ENCODE measurements at places on chromosomes 6 and 20.

- DNase-seq = no peak
Measured at GRCh38 chr6:45655745-45656476, 278.2 kb upstream of the SUPT3H start.

DNA sequence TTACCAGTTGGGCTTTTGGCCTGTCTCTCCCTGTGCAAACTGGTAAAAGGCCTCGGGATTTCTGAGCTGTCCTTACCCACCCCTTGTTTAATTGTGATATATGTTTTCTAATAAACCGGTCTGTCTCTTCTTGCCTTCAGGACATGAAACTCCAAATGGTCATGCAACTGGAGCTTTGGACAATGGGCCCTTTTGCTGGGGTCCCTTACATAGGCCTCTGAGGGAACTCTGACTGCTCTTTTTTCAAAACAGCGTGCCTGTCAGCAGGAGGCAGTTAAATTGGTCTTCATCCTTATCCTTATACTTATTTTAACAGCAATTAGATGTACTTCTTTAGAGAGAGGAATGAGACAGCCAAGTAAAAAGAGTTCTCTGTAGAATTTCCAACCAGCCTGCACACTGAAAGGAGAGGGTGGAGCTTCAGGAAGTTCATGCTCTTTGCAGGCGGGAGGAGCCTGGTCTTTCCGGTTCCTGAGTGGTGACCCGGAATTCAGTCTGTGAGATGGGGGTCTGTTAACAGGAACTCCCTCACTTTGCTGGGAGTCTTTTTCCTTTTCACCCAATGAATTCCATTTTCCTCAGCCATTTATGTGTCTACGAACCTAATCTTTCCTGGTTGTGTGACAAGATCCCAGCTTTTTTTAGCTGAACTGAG, 299.6 kb upstream of the GJE1 start:
- no peak for DNase-seq

DNA sequence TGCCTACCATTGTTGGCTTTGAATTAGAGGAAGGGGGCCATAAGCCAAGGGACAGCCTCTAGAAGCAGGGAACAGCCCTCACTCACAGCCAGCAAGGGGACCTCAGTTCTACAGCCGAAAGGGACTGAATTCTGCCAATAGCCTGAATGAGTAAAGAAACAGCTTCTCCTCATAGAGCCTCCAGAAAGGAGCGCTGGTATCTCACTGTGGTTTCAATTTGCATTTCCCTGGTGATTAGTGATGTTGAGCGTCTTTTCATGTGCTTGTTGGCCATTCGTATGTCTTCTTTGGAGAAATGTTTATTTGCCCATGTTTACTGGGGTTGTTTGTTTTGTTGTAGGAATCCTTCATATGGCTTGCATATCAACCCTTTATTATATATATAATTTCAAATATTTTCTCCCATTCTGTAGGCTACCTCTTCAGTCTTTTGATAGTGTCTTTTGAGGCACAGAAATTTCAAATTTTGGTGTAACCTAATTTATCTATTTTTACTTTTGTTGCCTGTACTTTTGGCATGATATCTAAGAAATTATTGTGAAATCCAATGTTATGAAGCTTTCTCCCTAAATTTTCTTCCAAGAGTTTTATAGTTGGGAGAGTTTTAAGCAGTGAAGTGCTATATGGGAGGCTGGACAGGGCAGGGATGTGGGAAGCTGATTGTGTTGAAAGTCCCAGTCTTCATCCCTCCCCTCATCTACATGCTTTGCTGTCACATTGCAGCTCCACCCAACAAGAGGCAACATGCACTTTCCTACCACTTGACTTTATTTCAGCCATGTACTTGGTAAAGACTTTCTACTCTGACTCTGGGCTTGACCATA, 82.3 kb upstream of the SHLD1 start:
- DNase-seq = no peak

GRCh38 chr6:72246926-72247325, 360.6 kb downstream of the RIMS1 start:
- no peak for DNase-seq

DNA sequence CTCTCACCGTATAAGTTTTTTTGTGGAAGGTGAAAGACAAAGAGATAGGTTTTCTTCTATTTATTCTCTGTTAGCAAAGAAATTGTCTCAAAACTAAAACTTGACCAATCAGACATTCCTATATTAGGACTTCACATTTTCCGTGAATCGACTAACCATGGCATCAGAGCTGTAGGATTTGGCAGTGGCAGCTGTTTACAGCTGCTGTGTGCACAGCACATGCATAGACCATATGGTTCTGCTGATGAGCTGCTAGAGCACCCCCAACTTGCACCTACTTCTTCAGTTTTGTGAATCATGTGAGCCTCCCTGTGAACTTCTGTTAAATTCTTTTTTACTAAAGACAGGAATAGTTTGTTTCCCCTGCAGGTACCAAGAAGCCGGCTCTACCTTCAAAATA, 157.9 kb downstream of the RFX6 start:
- DNase-seq = no peak

DNA sequence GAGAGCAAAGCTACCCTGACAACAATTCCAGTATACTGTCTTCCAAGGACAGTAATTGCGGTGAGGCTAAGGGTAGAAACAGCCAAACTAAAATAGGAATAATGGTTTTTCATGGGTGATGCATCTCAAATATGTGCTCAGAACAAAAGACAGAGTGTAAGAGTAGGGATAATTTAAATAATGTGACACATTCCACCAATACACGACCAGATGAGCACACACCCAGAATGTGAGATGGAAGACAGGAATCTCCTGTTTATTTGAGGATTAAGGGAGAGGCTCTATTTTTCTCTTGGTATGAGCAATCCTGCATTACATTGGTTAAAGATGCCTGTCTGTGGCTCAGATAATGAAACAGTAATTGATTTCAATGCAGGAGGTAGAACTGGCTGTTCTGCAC, 292.9 kb upstream of the ZFP64 start:
- no peak for DNase-seq

DNA sequence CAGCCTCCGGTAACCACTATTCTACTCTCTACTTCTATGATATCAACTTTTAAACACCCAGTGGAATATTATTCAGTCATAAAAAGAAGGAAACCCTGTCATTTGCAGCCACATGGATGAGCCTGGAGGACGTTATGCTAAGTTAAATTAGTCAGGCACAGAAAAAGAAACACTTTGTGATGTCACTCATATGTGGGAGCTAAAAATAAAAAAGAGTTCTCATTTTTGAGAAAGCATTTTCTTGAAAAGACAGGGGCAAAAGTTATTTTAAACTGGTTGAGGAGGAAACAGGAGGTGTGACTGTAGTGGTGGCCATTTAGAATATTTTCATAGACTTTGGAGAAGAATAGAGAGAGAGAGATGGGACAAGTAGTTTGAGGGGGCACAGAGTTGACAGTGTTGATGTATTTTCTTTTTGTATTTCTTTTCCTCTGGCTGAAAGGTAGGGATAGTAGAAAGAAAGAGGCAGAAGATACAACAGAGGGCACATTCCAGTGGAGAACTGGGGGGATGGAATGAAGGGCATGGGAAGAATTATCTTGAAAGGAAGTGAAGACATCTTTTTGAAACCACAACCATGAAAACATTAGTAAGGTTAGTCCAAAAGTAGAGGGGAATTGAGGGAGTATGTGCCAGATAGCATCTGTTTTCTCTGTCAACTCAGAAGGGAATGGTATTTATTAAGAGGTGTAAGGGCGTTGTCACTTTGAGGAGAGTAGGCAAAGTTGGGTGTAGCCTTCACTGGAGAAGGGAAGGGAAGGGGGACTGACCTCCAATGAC, 181.3 kb upstream of the GMDS start:
- no peak for DNase-seq

- DNase-seq = no peak
Measured at GRCh38 chr6:115004204-115004603, 661.4 kb upstream of the HS3ST5 start.

- no peak for DNase-seq
Measured at GRCh38 chr6:112488238-112488637, 141.1 kb downstream of the RFPL4B start.

DNA sequence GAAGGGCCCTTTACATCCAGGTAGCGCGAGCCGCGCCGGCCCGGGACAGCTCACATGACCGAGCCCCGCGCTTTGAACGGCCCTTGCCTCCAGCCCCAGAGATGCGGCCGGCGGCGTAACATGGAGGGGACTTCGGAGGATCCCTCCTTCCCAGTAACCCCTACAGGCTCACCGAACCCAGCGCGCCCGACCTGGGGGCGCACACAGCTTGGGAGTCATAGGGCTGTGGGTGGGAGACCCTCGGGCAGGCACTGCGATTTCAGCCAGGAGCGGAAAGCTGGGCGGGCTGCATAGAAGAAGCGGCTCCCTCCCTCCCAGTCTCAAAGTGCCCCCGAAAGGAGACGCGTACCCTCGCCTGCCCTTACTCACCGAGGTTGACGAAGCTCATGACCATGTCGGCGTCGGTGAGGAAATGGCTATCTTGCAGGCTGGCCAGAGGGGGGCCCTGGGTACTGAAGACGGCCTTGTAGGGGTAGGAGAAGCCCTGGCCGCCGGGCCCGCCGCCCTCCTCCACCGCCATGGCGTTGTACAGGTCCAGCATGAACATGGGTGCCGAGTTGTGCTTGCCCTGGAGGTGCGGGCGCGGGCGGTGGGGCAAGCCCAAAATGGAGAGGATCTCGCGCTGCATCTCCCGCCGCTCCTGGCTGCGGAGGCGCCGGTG, 975 bp downstream of the BMP7 start:
- no peak for DNase-seq

- DNase-seq = no peak
Measured at GRCh38 chr20:3119044-3119443, 34.5 kb upstream of the AVP start.

GRCh38 chr20:46283426-46284039, 24.8 kb downstream of the CDH22 start:
- no peak for DNase-seq

GRCh38 chr6:116073765-116074440, 13.2 kb upstream of the FRK start:
- DNase-seq = no peak

- no peak for DNase-seq
Measured at GRCh38 chr6:101614774-101615173, 221.3 kb downstream of the GRIK2 start.

GRCh38 chr6:68778356-68779020, 143.4 kb downstream of the ADGRB3 start:
- DNase-seq = no peak

DNA sequence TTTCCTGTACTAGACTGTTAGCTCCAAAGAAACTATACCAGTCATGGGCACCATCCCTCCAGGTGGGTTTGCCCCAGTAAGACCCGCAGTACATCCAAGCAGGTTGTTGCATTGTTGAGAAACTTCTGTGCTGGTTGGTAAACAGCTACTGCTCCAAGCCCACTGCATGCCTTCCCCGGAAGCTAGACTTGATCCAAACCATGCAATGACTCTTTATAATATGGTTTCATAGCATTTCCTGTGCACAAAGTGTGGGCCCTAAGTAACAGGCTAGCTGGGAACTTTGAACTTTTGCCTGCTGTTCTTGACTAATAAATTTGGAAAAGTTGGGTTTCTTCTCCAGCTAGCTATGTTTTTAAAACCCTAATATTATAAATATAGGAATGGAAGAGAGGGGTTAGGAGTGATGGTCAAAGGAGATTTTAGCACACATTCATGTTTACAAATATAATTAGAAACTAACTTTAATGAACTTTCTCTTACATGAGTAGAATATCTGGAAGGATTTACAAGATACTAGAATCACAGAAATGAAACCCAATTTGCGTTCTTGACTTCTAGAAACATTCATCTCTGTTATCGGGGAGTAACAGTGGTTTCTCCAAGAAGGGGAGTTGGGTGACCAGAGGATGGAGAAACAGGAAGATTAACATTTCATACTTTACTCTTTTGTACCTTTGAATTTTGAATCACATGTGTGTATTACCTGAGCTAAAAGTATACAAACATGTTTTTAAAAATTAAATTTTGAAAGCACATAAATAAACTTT, 51.7 kb downstream of the GFOD1 start:
- DNase-seq = no peak
